Activated T-cell treated with anti-CD3 and anti-CD28 coated beads, Interleukin-2, amount 50 U/mL, for 1 hour (primary cell): ENCODE measurements at places on chromosomes 4 and X.

DNA sequence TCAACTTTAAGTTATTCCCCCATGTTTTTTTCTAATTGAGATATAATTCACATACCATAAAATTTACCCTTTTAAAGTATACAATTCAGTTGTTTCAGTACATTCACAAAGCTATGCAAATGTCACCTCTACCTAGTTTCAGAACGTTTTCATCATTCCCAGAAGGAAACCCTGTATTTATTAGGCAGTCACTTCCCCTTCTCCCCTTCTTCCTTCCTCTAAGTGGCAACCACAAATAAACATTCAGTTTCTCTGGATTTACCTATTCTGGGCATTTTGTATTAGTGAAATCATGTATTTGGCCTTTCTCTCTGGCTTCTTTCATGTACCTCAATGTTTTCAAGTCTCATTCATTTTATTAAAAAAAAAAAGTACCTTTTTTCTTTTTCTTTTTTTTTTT is 101.9 kb downstream of the TET2 start:
- no peak for DNase-seq

DNA sequence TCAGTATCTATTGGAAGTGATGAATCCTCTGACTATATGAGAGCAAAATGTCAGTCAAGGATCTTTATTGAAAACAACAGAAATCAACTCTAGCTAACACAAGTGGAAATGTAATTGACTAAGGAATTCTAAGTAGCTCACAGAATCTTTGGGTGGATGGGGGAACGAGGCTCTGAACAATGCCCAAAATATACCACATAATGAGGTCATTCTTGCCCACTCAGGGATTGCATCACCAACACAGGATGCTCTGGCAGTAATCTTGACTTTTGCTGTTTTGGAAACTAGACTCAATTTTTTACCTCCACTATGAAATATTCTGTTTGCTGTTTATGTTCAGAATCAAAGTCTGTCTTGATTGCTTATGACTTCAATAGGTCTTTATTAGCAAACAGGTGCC is 127.4 kb upstream of the UNC5C start:
- no peak for DNase-seq

DNA sequence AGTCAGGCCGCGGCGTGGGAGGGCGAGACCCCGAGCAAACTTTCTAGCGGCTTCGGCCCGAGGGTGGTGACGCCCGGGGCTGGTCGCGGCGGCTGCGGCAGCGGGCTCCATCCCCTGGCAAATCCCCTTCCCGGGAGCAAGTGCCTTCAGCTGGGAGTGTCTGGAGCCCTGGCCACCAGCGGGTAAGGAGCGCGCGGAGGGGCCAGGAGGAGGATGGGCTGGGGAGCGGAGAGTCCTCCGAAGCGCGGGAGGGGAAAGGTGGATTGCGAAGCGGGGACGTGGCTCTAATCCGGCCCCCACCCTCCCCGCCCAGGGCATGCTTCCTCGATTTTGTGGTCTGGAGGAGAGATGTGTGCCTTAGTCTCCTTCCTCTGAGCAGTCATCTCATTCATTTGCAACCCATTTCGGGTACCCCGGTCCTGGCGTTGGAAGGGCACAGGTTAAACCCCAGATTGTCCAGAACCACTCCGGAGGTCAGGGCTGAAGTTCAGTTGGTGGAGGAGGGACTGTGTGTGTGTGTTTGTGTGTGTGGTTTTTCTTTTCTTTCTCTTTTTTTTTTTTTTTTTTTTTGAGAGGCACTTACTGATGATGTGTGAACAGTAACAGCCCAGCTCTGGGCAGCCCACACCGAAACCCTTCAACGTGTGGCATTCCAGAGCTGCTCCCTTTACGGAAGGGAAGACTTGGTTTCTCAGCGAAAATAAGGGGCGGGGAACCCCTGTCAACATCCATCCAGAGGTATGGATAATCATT is 516 bp downstream of the SGMS2 start:
- no peak for DNase-seq

GRCh38 chrX:16096141-16096540 is 27.2 kb upstream of the GRPR start:
- no peak for DNase-seq

GRCh38 chr4:78293348-78293747 is 236.2 kb downstream of the FRAS1 start:
- no peak for DNase-seq

GRCh38 chr4:84958434-84958833 is 8.1 kb downstream of the WDFY3 start:
- no peak for DNase-seq

GRCh38 chr4:80334568-80334967 is 962 bp upstream of the CFAP299 start:
- DNase-seq: no peak

GRCh38 chrX:56943264-56943663 is 52.1 kb downstream of the SPIN3 start:
- DNase-seq: no peak

GRCh38 chr4:167052631-167053091 is 181.6 kb downstream of the SPOCK3 start:
- no peak for DNase-seq

DNA sequence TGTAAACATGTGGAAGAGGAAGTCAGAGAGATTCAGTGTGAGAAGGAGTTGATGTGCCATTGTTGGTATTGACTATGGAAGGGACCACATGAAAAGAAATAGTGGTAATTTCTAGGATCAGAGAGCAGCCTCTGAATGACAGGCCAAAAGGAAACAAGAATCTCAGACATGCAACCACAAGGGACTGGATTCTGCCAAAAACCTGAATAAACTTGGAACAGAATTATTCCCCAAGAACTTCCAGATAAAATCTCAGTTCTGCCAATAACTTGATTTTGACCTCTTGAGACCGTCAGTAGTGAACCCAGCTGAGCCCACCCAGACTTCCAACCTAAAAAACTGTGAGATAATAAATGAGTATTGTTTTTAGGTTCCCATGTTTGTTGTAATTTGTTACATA is 653.6 kb upstream of the NR3C2 start:
- no peak for DNase-seq

DNA sequence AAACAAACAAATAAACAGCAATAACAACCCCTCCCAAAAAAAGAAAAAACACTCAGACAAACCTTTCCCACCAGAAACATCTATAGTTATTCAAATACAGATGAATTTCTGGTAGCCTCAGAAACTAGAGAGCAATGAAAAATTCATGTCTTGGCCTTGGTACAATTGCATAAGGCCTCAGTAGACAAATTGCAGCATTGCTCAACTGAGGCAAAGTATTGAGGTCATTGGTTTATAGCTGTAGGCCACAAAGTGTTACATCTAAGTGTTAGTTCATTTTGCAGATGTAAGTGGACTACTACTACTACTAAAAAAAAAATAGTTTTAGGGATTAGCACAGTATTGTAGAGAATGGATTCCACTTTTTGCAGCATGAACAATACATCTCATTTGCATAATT is 2268.3 kb downstream of the ARAP2 start:
- no peak for DNase-seq

DNA sequence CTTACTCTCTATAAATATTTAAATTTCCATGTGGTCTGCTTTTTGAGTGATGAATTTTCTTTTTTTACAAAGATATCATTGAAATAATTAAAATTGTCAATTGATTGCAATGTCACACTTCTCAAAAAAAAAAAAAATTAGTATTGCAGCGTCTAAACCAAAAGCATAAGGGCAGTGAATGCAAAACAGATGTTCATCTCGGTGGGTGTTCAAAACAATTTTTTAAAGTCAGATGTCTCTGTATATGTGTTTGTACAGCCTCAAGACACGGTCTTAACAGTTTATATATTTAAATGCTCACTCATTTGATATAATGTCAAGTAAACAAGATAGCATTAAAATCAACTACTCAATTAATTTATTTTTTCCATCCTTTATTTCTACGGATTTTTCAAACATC is 52.3 kb downstream of the PALLD start:
- no peak for DNase-seq
